ENCODE measurements at places on chromosomes 5 and 9.

- no peak for DNase-seq
These were observed 3.0 kb downstream of the DNAH5 start for GRCh38 chr5:13941468-13941867.

- DNase-seq = no peak
These were observed 4.7 kb upstream of the TGFBI start for GRCh38 chr5:136023958-136024541.

GRCh38 chr5:128412145-128412930 is 125.7 kb downstream of the FBN2 start:
- no peak for DNase-seq

GRCh38 chr9:95516221-95516733 is 494 bp downstream of the PTCH1 start:
- DNase-seq = no peak

GRCh38 chr5:100600298-100600994 is 65.3 kb downstream of the FAM174A start:
- no peak for DNase-seq

- no peak for DNase-seq
These were observed 69.1 kb downstream of the GPR21 start for GRCh38 chr9:123102375-123103113.

GRCh38 chr9:127232833-127233549 is 31.6 kb upstream of the GARNL3 start:
- no peak for DNase-seq

GRCh38 chr5:133821311-133821741 is 147.1 kb downstream of the C5orf15 start:
- DNase-seq = no peak

DNA sequence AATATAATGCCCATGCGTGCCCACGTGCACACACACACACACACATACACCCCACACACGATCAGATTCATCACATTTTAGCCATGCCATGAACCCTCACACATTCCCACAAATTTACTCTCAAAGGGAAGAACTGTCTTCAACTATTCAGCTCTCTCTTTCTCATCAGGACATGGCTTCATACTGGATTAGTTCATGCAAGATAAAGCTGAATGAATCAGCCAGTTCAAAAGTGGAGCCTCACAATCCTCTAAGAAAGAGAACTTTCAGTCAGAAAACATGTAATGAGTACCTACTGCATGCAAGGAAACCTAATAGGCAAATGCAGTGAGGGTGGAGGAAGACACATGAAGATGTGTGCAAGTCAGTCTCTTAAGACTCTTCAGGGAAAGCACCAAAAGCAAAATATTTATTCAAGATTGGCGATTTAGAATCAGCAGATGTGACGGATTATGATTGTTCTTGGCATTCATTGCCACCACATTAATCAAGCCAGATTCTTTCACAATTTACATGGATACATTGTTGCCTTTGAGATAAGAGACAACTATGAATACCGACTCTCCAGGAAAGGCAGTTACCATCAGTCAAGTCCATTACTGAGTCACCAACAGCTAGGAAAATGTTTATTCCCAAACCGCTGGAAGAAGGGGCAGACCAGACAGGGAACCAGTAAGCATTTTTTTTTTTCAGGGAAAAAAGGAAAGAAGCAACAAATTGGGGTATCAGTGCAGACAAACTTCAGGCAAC is 30.3 kb upstream of the PUM3 start:
- DNase-seq = no peak

- DNase-seq = no peak
These were observed 505 bp downstream of the C5orf34 start for GRCh38 chr5:43514471-43514815.

GRCh38 chr5:167509076-167509475 is 782.4 kb upstream of the WWC1 start:
- DNase-seq = no peak

GRCh38 chr9:115050002-115050490 is 67.9 kb downstream of the TNC start:
- DNase-seq = no peak

DNA sequence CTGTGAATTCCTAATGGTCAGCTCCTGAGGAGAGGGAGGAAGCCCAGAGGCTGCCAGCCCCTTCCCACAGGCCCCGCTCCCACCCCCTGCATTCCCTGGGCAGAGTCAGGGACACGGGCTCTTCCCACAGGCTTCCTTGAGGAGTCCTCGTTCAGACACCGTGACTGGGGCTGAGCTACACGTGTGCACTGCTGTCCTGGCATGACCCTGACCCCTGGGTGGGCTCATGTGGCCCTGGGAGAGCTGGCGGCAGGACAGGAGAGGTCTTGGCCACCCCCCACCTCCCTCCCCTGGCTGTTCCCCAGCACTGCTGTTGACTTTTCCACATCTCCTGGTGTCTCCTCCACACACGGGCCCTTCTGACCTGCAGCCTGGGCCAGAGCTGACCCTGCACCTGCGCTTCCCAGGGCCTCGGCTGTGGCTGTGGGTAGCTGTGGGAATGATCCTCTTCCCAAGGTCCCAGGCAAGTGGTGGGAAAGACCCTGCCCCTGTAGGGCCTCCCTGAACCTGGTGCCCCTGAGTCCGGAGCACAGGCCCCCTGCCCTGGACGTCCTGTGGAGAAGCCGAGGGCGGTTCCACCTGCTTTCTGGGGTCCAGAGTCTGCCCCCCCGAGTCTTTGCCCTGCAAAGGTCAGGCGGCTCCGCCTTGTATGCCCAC is 56.5 kb upstream of the NKD2 start:
- no peak for DNase-seq

- DNase-seq = no peak
These were observed 85.4 kb downstream of the HSD17B4 start for GRCh38 chr5:119537704-119538103.

GRCh38 chr9:69746859-69747560 is 12.8 kb downstream of the PTAR1 start:
- DNase-seq = no peak

- DNase-seq = no peak
These were observed 256.8 kb downstream of the GABRG2 start for GRCh38 chr5:162324328-162324727.

GRCh38 chr5:148374690-148375360 is 8.9 kb upstream of the FBXO38 start:
- DNase-seq = peak; percentile 29

DNA sequence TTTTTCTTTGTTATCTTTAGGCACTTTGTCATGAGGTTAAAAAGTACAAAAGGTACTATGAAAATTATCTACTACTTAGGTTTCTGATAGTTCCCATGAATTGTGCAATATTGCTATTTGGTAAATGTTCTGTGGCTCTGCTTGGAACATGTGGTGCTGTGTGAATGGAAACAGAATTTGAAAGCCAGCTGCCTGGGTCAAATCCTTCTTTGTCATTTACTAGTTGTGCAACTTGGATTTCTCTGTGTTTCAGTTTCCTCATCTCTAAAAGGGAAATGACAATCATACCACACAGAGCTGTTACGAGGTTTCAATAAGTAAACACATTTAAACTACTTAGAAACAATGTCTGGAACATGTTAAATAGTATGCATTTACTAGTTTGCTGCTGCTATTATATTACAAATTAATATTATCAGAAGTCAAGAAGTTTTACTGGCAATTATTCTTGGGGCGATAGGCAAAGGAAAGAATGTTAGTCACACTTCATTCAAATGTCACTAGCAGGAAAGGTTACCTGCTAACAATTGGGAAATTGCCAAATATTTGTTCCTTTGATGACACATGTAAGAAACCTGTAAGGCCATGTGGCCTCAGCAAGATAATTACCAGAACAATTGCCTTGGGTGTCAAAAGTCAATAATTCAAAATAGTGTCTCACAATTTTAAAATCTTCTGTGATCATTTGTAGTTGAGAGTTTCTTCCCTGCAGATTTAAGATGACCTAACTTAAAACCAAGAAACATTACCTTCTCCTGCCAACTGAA is 184.8 kb downstream of the KIAA0825 start:
- no peak for DNase-seq

DNA sequence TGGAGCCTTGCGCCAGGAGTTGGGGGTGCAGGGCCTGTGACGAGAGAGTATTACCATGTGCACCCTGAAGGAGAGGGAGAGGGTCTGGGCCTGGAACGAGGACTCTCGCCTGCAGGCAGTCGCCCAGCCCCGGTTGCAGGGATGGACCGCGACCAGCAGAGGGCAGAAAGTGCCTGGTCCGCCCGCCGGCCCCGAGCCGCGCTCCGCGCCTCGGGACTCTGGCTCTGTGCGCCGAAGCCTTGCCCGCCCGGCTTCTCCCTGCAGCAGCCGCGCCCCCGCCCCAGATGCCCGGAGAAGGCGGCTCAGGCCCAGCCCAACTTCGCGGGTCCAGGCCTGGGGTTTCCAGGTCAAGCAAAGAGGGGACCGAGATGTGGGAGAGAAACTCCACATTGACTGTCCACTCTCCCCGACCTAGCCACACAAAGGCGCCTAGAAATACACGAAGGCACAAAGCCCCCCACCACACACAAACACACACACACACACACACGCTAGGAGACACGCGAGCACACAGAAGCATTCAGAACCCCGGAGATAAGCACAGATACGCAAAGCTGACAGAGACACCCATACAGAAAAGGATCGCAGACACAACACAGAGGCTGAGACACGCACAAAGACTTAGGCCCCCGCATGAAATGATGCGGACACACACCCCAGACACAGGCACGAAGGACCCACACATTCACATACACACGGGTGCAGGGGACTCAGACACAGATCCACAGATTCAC is 2.0 kb upstream of the LMX1B start:
- DNase-seq = peak; percentile 51

DNA sequence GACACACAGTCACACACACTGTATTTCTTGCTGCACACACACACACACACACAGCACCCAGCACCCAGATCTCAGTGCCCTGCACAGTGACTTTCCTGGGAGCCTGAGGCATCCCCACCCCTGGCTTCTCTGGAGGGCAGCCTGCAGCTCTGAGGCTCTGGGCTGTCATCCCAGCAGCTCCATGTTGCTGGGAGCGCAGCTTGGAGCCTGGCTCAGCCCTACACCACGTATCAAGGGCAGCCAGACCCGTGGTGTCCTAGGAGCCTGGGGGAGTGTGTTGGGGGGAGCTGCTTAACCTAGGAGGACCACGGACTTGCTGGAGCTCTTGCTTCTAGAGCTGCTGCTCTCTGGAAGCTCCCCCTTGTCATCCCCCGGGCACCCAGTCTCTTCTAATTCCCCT is 5.2 kb downstream of the IER5L start:
- DNase-seq = no peak

GRCh38 chr9:109286571-109286977 is 34.3 kb downstream of the EPB41L4B start:
- no peak for DNase-seq

DNA sequence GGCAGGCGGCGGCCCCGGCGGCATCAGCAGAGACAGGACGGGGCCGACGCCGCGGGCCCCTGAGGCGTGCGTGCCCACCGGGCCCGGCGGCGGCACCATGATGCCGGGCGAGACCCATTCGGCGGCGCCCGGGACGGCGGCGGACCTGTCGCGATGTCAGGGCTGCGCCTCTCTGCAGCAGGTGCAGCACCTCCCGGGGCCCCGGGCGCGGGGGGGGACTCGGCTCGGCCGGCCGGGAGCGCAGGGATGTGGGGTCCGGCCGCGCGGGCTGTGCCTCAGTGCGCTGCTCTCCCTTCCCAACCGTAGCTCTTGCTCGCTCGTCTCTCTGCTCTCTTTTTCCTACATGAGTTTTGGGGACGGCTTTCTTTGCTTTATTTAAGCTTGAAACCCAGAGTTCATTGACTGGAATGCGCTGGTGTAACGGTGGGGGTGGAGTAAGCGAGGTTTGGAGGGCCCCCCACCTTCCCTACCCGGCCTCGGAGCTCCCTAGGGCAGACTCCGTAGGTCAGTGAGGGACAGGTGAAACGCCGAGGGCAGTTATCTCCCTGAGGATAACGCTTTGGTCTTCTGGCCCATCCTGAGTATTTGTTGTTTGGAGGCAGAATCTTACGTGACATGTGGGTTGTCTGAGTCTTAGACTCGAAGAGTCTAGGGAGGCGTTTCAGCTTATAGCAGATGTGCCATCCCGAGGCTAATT is 490 bp downstream of the ICE1 start:
- no peak for DNase-seq

DNA sequence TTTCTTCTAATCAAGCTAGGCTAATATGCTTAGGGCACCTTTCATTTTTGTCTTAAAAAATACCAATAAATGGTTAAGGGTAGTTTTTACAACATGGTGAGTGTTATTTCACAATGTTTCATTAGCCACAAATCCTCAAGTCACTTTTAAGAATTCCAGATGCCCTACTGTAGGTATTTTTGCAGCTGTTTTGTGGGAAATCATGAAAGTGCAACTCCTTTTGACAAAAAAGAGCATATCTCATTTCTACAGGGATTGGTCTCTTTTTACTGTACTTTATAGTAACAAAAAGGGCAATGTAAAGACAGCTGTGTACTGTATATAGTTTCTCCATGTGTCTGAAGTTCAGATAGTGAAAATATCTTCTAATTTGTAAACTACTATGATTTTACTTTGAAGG is 28.3 kb upstream of the GAS1 start:
- no peak for DNase-seq

- no peak for DNase-seq
These were observed 200.6 kb upstream of the ZNF618 start for GRCh38 chr9:113675475-113675941.

DNA sequence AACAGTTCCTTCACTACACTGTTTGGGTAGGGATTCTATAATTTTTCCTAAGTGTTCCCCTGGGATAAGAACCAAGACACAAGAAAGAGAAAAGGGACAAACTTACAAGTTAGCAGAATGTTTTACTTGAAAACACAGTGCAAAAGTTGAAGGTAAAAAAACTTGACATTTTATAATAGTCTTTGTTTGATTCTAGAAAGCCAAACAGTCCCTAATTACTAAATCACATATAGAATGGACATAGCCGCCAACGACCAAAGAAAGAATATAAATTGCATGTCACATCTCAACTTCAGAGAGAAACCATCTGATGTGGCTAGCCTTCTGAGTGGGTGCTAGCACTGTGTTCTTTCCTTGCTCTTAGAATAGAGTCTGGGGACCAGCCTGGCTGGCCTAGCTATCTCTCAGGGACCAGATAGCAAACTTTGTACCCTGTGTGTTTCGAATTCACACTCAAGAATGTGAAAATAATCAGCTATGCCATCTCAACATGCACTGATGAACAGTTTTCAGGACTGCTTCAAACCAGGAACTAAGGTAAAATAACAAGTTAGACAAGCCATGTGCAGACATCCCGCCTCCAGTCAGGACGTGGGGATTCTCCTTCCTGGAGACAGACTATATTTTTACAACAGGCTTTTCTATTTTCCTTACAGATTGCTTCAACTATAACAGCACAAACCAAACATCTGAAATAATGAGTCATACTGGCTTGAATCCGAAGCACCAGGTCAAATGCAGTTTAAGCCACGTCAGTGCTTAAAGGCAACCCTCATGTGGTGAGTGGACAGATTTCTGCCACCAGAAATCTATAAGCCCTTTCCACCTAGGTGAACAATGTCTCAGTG is 53.7 kb downstream of the LHFPL2 start:
- DNase-seq = no peak
